ENCODE measurements at places on chromosomes 7 and 10.

GRCh38 chr10:117861329-117861728 lies 185.4 kb downstream of the RAB11FIP2 start:
- no peak for DNase-seq

DNA sequence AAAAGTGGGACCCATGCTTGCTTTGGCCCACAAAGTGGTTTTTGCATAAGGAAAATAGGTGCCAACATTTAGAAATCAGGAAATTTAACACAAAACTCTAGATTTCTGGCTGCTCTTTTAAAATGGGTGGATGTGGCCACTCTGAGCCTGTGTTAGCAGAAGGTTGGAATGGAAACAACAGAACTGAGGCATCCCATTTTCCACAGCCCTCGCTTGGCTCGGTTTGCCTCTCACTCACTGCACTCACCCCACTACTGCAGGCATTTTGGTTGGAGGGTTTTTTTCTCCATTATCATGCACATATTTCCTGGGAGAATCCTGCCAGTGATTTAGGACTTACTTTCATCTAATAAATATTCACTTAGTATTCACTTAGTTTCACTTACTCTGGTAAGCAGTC lies 178.9 kb downstream of the BICC1 start:
- DNase-seq = no peak

DNA sequence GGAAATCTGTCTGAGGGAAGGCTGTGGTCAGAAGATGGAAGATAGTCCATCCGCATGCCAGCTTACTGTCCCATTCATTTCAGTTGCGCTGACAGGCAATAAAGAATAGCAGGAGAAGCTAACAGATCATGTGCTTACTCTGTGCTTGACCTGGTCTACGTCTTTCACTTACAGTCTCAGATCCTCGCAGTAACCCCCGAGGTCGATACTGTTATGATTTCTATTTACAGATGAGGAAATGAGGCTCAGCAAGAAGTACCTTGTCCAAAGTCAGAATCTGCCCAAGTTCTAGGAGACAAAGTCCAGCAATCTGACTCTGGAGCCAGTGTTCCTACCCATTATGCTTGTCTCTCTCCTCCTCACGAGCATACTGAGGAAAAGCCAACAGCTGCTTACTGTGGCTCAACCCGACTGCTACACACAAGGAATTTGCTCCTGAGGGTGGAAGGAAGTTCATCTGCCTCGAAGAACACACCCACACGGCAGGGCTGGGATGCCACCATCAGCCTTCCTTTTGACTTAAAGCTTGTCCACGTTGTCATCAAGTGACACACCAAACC lies 74.2 kb downstream of the MINPP1 start:
- DNase-seq = no peak

- DNase-seq = no peak
Observed at GRCh38 chr7:50783303-50783702, 607 bp upstream of the GRB10 start.

DNA sequence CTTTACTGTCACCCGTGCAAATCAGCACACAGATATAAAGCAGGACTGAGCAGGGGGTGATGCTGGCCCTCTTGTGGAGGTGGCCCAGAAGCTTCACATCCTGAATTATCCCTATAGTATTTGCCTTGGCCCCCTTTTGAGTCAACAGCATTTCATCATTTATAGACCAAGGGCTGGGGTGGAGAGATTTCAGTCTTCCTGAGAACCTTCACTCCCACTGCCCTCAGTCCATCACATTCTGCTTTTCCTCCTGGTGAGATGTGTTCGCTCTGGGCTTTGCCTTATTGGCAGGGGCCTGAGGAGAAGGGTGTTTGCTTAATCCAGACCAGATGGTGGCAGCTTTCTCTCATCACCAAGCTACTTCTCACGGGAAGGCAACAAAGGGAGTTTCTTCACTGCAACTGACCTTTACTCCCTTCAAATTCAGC lies 47.7 kb downstream of the NOC3L start:
- DNase-seq = peak; percentile 23

GRCh38 chr10:88076027-88076880 lies 212.8 kb downstream of the PTEN start:
- DNase-seq = no peak

DNA sequence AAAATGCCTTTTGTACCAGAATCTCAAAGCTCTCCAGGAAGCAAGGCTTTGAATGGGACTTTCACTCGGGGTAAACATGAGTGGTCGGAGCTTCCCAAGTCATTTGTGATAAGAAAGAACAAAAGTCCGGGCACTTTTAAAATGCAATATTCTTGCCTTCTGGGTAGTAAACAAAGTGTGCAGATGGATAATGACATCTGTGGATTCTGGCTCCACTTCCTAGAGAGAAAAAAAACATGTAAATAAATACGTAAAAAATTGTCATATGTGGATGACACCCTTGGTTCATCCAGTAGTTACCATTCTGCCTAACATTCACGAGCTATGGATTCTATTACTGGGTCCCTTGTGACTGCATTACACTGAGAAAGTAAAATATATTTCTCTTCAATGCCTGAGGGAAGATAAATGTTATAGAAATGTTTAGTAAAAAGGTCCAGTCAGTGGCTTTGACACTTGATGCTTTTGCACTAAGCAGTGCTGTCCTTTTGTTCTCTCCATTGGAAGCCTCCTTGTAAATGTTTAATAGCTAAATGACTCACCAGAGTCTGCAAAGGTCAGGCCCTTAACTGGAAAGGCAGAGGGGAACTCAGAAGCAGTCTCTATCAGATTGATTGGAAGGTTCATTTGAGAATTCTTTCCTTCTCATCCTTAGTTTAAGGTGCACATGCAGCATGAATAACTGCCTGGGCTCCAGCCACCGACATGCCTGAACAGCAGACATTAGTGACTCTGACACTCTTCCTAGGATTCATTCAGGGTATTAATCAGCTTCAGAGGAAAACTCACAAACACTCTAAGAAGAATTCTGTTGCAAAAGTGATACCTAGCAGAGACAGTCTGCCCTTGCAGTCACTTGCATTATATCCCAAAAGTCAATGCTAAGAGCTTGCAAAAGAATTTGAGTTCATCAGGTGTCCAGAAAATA lies 11.7 kb upstream of the EDRF1 start:
- peak; percentile 57 for DNase-seq

DNA sequence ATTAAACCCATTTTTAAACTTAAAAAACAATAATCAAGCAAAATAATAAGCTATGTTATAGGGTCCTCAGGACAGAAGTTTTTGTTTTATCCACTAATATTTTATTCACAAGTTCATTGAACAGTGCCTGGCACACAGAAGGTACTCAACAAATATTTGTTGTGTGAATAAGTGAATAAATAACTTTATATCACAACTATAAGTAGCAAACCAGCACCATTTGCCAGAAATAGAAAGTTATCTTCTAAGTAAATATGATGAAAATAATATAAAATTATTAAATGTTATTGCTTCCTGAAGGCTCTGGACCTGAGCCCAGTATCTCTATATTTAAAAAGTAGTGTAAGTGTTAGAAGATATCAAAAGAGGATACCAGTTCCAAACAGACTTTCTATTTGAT lies 29.1 kb upstream of the SEPTIN7 start:
- DNase-seq = no peak

GRCh38 chr7:11911900-11912299 lies 79.9 kb upstream of the THSD7A start:
- no peak for DNase-seq

GRCh38 chr10:84339025-84339424 lies 10.6 kb downstream of the CCSER2 start:
- no peak for DNase-seq

- no peak for DNase-seq
Observed at GRCh38 chr10:10223131-10223530, 794.5 kb upstream of the CELF2 start.

DNA sequence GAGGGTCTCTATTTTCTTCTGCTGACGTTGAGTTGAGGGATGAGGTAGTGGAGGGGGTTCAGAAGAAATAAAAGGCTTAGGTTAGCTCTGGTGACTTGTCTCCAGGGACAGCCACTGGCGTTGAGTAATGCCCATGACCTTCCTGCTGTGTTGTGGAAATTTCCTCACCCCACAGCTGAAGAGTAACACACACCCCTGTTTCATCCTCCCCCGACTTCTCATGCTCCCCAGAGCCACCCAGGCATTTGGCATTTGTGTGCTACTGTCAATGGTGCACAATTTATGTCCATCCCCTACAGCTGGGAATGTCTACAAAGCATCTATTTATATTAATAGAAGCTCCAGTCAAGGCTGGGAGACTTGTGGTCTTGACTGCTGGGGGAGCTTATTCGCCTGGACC lies 4.7 kb upstream of the TMEM72 start:
- no peak for DNase-seq

- DNase-seq = no peak
Observed at GRCh38 chr10:121452581-121452980, 145.7 kb downstream of the FGFR2 start.

- no peak for DNase-seq
Observed at GRCh38 chr7:44756904-44757303, 8.3 kb downstream of the ZMIZ2 start.

- DNase-seq = no peak
Observed at GRCh38 chr7:110973196-110973990, 117.5 kb upstream of the LRRN3 start.

- DNase-seq = peak; percentile 68
Observed at GRCh38 chr10:116809483-116810119, 39.7 kb upstream of the ENO4 start.

- DNase-seq = no peak
Observed at GRCh38 chr10:12324530-12324929, 24.8 kb upstream of the CAMK1D start.

- DNase-seq = no peak
Observed at GRCh38 chr7:12584930-12585329, 14.4 kb downstream of the SCIN start.

DNA sequence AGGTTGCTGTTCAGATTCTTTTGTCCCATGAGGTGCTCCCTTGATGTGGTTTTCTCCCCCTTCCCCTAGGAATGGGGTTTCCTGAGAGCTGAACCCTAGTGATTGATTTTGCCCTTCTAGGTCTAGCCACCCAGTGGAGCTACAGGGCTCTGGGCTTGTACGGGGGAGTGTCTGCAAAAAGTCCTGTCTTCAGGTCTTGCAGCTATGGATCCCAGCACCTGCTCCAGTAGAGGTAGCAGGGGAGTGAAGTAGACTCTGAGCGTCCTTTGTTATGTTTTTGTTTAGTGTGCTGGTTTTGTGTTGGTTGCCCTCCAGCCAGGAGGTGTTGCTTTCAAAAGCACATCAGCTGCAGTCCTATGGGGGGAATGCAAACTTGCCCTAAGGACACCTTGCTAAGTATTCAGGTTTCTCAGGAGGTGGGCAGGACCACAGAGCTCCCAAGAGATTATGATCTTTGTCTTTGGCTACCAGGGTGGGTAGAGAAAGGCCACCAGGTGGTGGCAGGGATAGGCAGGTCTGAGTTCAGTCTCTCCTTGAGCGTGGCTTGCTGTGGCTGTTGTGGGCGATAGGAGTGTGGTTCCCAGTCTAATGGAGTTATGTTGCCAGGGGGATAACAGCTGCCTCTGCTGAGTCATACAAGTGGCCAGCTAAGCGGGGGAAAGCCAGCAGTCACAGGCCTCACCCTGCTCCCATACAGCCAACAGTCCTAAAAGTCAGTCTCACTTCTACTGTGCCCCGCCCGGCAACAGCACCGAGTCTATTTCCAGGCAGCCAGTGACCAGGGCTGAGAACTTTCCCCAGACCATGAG lies 92.4 kb upstream of the JCAD start:
- no peak for DNase-seq

GRCh38 chr10:29555091-29555745 lies 79.6 kb downstream of the SVIL start:
- no peak for DNase-seq

- no peak for DNase-seq
Observed at GRCh38 chr10:131134651-131135050, 176.9 kb downstream of the TCERG1L start.
